ENCODE measurements at places on chromosomes 2 and 18.

- no peak for DNase-seq
Observed at GRCh38 chr2:58571181-58571852, 330.2 kb upstream of the FANCL start.

- no peak for DNase-seq
Observed at GRCh38 chr18:6537475-6537874, 122.8 kb upstream of the L3MBTL4 start.

DNA sequence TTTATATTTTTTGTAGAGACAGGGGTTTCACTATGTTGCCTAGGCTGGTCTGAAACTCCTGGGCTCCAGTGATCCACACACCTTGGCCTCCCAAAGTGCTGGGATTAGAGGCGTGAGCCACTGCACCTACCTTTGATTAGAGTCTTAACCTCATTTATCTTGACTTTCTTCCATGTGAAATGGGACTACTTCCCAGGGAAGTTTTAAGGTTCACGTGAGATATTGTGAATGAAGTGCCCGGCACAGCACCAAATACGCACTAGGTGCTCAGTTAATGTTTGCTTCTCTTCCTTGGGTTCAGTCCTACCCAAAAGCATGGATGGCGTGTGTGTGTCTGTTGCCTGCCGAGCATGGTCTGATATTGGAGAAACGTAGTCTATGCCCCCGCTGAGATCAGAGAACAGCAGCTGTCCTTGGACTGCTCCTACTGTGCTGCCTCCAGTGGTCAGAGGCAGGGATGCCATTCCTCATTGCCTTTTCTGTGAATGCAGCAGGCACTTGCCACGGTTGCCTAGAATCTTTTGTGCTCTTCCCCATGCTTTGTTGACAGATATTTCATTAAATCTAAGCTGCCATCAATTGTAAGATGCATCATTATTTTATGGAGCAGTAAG is 12.3 kb upstream of the TFCP2L1 start:
- no peak for DNase-seq

DNA sequence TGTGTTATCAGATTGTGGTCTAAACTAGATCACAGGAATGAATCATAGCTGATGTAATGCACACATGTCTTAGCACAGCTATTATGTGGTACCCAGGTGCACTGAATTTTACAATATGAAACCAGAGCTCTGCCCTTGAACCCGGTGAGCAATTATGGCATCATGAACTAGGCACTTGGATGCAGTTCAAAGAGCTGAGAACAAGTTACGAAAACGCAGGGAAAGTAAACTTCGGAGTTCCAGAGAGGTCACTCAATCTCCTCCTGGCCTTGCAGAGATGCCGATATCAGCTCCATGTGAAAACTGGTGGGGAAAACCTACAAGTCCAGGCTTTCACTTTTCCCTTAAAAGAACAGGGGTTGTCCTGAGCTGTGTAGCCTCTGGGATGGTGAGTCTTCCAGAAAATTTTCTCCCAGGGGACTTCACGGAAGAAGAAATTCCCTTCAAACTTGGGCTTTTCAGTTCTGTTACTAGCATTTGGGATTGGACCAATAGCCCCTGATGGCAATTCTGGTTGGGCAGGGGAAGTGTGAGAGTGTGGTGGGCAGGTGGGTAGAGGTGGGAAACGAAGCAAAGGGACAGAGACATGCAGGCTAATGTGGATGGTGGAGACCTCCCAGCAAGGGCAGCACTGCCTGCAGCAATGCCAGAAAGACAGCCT is 71.1 kb upstream of the SH3BP4 start:
- DNase-seq, result no peak

DNA sequence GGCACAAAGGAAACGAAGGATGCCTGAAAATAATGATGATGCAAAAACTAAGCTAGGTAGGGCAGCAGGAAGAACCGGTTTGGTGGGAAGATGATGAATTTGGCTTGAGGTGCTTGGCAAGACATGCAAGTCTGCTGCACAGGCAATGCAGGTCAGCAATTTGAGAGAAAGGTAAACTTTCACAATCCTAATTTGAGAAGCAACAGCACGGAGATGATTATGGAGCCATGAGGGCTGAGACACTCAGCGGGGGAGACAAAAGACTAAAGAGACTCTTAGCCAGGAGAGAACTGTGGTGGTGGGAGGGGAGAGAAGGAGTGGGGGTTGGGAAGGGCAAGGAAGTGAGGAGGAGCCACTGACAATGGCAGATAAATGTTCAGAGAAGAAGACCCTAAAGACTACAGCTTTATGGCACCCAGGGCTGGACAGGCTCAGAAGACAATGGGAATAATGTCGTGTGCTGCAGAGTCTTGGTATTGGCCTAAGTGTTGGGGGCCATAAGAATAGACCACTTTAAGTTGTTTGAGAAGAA is 19.4 kb upstream of the RNF149 start:
- DNase-seq, result no peak

DNA sequence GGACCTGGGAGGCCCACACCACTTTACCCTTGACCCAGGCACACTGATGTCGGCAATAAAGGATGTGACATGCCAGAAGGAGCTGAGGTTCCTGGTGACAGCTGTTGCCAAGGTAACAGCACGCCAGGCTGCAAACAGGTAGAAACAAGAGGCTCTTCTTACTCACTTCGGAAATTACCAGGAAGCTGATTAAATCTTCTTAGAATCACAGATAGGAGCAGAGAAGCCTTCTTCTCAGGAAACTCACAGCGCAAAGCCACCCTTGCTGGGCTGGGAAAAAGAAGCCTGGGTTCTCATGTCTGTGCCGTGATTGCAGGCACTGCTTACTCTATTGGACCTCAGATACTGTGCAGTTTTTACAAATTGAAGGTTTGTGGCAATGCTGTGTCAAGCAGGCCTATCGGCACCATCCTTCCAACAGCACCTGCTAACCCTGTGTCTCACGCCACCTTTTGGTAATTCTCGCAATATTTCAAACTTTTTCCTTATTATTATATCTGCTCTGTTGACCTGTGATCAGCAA is 61.0 kb upstream of the TAF1B start:
- DNase-seq, result peak; percentile 46

GRCh38 chr2:127637725-127638252 is 8.2 kb upstream of the GPR17 start:
- no peak for DNase-seq
